ENCODE measurements at places on chromosomes 4 and X. TPM values are rescaled to one million over a fixed set of nuclear protein-coding genes. Genes with fewer than 3 reads are reported as not detected.

The AGTR2 gene
- total RNA-seq, result not detected

The PFKFB1 gene
- 0.71 TPM for total RNA-seq

The SPON2 gene
- 2.2 TPM for total RNA-seq

The RAB40AL gene
- 0.73 TPM for total RNA-seq

The PDE5A gene
- 0.66 TPM for total RNA-seq

The ACE2 gene
- not detected for total RNA-seq

The HCFC1 gene
- 72.5 TPM for total RNA-seq

The SPANXB1 gene
- not detected for total RNA-seq

The NUP54 gene
- total RNA-seq, result 58.9 TPM

The EFNB1 gene
- 2.3 TPM for total RNA-seq

The ARHGAP6 gene
- 0.37 TPM for total RNA-seq

The ARAP2 gene
- total RNA-seq, result 55.7 TPM

The SMPX gene
- not detected for total RNA-seq

The ERCC6L gene
- total RNA-seq, result 0.91 TPM

The PCDH11X gene
- not detected for total RNA-seq

The GPRASP1 gene
- 5.9 TPM for total RNA-seq

The KIAA0232 gene
- total RNA-seq, result 15.5 TPM

The TMEM31 gene
- total RNA-seq, result not detected

The XAGE1B gene
- not detected for total RNA-seq

The SRD5A3 gene
- 5.7 TPM for total RNA-seq

The CT47B1 gene
- not detected for total RNA-seq

Measured in activated B cell treated with CpG ODN at 0.5 μM for 24 hours (primary cell).